ENCODE measurements at places on chromosomes 5 and 9.

GRCh38 chr5:178740181-178740557 is 9.7 kb upstream of the ZNF354A start:
- DNase-seq: no peak

DNA sequence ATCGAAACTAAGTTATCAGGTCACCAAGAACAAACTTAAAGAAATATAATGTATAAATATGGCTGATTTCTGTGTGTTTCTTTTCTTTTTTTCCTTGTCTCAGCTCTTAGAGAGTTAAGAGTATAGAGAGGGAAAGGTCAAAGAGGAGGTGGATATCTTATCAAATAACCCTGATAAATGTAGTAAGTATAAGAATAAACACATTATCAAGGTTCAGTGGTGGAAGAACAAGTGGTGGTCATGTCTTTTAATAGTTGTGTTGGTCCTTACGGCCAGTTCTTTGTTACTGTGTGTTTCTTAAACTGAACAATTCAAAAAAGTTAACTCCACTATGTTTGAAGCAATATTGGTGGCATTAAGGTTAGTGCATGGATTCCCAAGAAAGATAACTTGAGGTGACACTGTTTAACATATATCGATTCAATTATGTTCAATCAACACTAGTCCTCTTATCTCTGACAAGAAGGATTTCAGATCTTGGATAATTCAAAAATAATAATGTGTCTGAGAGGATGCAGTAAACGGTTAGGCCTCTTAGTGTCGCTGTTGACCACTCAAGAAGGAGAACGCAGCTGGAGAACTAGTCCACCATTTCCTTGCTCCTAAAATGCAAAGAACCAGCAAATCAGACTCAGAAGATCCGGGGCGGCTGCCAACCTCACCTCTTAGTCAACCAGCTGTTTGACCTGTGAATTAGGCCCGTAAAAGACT is at the start of gene PCDHGA3:
Gene PCDHGA3, plus strand, starts transcription at position 588 of the 711 bp plus-strand sequence. CDS start 205 bp downstream, outside the sequence.
- DNase-seq: no peak

DNA sequence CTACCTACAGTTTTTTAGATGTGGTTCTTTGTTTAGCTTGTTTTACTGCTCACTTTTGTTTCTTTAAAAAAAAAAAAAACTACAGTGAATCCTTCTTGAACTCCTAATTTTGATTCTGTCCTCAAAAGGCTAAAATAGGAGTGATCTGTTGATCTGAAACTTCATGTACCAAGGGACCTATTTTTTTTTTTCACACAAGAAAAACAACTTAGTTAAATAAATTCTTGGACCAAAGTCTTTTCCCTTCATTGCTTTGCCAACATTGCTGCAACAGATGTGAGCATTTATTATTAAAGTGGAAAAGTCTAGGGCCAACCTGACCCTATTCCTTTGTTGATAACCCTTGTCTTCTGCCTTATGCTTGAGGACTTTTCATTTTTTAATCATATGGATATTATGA is 236.8 kb downstream of the ARHGEF28 start:
- DNase-seq: no peak

DNA sequence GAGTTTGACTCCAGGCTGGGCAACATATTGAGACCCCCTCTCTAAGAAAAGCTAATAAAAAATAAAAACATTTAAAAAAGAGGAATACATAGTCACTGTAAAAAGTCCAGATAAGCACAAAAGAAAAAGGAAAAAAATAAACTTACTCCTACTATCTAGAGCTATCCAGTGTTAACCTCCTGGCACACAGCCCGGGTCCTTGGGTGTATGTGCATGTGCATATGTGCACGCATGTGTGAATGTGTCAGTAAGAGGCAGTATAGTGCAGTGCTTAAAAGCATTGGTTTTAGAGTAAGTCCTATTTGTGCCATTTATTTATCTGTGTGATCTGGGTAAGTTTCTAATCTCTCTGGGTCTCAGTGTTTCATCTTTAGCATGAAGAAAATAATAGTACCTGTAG is 26.7 kb downstream of the FAM219A start:
- DNase-seq: no peak
